ENCODE measurements at places on chromosomes 7 and 10.

- no peak for DNase-seq
These were observed 42.0 kb upstream of the BRAF start for GRCh38 chr7:140966561-140967233.

GRCh38 chr10:110818311-110819256 is 53.1 kb upstream of the PDCD4 start:
- DNase-seq: no peak

DNA sequence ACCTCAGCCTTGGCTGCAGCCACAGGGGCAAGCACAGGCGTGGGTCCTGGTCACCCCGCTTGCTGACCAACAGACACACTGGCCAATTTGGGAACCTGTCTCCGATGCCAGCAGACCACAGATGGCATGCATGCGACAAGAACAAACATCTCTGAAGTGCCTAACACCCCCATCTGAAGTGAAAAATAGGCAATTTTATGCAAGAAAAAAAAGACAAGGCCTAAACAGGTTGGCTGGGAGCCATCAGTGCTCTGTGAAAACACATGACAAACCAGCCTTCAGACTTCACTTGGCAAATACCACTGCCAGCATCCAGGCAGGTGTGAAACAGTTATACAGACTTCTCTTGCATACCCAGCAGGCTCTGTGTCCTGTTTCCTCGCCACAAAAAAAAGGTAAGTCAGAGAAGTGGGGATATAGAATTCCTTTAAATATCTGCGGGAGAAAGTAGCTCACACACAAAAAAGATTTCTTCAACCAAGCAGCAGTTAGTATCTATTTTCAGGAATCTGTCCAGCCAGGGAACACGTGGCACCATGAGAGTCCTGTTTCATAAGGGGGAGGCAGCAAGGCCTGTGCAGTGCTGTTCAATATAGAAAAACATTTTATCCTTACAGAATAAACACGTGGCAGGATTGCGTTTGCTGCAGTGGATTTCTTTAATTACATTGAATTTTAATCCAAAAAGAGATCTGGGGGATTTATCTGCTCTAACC is 293.4 kb upstream of the MKLN1 start:
- no peak for DNase-seq

DNA sequence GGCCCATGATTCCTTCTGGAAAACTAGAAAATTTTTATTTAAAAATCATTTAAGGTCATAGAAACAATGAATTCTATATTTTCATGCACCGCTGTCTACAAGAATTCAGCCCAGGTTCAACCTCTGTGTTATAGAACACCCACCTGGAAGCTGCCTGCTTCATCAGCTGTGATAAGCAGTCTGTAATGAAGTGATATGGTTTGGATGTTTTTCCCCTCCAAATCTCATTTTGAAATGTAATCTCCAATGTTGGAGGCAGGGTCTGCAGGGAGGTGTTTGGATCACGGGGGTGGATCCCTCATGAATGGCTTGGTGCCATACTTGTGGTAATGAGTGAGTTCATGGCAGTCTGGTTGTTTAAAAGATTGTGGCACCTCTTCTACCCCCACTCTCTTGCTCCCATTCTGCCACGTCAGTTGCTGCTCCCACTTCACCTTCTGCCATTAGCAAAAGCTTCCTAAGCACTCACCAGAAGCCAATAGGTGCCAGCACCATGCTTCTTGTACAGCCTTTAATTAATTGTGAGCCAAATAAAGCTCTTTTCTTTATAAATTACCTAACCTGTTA is 55.6 kb downstream of the MRPL32 start:
- no peak for DNase-seq

GRCh38 chr7:102319671-102320070 is 33.0 kb downstream of the SH2B2 start:
- DNase-seq: no peak

- DNase-seq: no peak
These were observed 61.6 kb upstream of the MRLN start for GRCh38 chr10:59814878-59815277.

GRCh38 chr7:115319541-115319940 is 397.6 kb downstream of the MDFIC start:
- DNase-seq: no peak

- DNase-seq: no peak
These were observed 115.7 kb upstream of the RHOBTB1 start for GRCh38 chr10:61059636-61060035.

DNA sequence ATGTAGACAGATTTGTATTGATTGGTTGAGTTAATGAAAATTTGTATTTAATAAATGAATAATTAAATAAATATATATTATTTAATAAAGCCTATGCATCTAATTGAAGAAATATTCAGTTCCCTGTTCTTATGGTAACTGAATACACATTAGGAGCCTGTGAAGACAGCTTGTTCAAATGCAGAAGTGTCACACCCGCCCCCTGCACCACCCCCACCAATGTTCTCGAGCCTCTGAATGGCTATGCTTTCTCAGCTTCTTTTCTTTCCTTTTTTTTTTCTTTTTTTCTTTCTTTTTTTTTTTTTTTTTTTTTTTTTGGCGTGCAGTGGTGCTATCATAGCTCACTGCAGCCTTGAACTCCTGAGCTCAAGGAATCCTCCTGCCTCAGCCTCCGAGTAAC is 38.3 kb upstream of the PARD3 start:
- no peak for DNase-seq

DNA sequence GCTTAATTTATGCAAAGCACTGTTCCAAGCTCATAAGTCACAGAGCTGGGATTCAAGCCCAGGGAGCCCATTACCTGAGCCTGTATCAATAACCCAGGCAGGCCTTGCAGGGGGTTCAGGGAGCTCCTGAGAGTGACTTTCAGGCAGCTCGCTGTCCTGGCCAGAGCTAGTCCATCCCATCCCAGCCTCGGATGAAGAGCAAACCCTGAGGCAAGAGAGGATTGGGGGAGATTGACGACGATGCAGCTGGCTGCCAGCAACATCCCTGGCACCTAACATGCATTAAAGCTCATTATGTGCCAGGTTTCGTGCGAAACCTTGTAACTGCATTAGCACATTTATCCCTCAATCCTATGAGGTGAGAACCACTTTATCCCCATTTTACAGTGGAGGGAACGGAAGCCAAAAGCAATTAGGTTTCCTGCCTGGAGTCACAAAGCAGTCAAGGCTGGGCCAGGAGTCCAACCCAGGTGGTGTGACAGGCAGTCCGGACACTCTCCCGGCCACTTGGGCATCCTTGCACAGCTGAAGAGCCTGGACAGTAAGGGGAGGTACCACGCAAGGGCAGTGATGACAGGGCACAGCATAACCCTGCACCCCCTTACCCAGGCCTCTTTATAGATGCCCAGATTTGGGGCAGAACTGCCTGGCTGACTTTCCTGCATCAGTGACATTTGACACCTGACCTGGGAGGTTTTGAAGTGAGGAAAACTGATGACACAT is 129.8 kb upstream of the CHST15 start:
- no peak for DNase-seq

GRCh38 chr10:61244261-61244775 is 208.9 kb downstream of the TMEM26 start:
- DNase-seq: no peak

DNA sequence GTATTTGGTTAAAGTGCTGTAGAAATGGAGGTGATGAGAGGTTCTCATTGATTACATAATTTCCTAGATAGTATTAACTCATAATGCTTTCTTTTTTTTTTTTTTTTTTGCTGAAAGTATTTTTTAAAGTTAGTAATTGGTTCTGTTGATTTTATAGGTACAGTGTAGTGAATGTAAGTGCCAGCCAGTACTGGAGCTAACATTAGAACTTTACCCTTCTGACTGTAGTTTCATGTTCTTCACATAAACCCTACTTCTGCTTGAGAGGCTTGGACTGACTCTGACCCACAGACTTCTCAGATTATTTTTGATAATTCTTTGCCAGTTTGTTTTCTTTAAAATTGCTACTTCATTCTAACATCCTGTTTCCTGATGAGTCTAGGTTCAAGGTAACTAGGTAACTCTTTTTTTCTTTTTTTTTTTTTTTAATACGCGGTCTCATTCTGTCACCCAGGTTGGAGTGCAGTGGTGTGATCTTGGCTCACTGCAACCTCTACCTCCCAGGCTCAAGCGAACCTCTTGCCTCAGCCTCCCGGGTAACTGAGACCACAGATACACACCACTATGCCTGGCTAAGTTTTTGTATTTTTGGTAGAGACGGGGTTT is 92.2 kb upstream of the OIT3 start:
- no peak for DNase-seq
